ENCODE measurements at places on chromosomes 3 and 15.
A peak's percentile ranks its signal among the peaks of the same experiment; 100 is the strongest.

GRCh38 chr3:46824211-46824970 is 38.9 kb downstream of the MYL3 start:
- DNase-seq, result no peak

DNA sequence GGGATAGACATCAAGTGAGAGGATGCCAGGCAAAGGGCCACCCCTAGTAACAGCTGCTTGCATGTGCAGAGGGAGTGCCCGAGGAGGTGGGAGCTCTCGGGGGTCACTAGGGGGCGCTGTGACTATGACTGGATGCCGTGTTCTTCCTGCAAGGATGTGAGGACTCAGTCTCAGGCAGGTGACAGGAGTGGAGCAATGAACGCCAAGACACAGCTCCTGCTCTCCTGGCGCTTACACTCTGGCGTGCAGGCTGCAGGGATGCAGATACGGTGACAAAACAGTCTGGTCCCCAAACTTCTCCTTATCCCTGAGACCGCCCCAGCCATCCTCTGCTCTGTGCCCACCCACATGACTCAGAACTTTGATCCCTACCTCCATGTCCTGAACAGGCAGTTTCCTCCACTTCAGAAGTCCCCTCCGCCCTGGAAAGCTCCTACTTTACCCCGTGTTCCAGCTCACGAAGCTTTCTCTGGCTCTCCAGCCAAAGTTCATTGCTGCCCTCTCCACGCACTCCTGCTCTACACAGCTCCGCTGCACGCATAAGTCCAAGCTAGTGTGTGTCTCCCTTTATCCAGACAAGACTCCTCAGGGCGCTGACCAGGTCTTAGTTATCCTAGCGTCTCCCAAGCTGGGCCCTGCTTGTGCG is 14.7 kb downstream of the RHOV start:
- peak; percentile 82 for DNase-seq

- no peak for DNase-seq
These were observed 194.7 kb upstream of the CADPS start for GRCh38 chr3:63069806-63070475.

GRCh38 chr15:64048781-64049460 is 2.6 kb upstream of the DAPK2 start:
- no peak for DNase-seq

DNA sequence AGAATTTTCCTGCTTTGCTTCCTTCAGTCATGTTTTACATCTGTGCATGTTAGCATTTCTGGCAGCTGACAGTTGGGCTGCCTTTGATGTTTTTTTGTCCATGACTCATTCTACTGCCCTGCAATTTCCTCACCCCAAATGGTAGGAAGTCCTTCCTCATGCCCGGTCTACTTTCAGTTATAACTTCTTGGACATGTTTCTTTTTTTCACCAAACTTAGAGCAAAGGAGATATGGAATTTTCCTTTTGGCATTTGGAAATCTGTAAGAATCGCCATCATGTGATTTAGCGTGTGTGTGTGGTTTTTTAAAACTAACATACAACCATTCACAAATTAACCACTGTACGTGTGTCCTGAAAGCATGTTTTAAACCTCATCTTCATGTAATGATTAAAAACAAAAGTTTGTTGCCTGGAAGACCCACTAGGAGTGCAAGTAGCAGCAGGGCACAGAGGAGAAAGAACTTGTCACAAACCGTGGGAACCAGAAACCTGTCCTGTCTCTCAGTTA is 430.7 kb upstream of the CFAP20DC start:
- DNase-seq, result no peak

DNA sequence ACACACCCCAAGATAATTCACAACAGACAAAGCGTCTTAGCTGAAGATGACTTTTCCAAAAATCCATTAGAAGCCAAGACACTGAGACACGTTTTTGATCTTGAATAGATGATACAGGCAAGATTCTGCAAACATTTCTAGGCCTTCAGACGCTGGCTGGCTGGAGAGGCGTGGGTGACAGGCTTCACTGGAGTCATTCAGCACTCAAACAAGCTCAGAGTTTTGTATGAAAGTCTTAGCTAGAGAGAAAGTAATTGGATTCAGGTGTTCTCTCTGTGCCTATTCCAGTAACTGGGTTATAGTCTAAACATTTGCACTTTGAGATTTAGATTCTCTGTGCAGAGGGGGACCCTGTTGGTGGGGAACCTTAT is 147.7 kb upstream of the BHLHE40 start:
- DNase-seq, result no peak

All from dermis microvascular lymphatic vessel endothelial cell (primary cell).